ENCODE measurements at places on chromosomes 1 and 21. TPM values are rescaled to one million over a fixed set of nuclear protein-coding genes. Genes with fewer than 3 reads are reported as not detected.
A peak's percentile ranks its signal among the peaks of the same experiment; 100 is the strongest.

DNA sequence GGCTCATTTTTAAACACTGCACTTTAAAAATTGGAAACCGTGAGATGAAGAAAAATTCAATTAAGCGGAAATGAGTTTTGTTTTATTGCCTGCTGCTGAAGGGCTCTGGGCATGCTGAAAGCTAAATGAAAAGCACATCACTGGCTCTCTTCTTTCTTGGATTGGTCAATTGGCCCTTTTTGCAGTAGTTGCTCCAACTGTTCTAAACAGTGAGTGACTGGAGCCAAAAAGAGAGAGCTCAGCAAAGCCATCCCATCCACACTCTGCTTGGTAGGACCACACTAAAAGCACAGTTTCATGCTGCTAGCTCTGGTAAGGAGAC, 48.1 kb downstream of the LHX4 start:
- H3K4me3 ChIP-seq = no peak overlapping the region
- H3K27me3 ChIP-seq = no peaks in the 10 kb centered on the region
- no peak for DNase-seq
- H3K27ac ChIP-seq = no peak overlapping the region
- H3K36me3 ChIP-seq = peaks cover 32% of the 10 kb centered on the region

DNA sequence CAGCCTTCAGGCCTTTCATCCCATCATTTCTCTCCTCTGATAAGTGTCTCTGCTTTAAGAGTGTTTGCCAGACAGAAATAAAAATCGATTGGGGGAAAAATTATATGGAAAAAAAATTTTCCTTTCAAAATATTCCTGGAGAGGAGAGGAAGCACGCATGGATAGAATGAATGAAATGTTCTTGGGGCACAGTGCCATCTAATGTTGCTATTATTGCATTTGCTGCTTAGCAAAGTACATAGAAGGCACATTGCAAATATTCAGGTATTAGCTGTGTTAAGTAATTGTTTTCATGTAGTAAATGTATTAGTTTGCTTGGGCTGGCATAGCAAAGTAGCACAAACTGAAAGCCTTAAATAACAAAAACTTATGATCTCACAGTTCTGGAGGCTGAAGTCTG, 18.1 kb downstream of the B3GALT5 start:
- no peaks in the 10 kb centered on the region for H3K27me3 ChIP-seq
- peak; percentile 3 for DNase-seq
- no peaks in the 10 kb centered on the region for H3K36me3 ChIP-seq
- peaks cover 11% of the 10 kb centered on the region for H3K4me1 ChIP-seq

GRCh38 chr1:207494171-207494570, 1.8 kb upstream of the CR1 start:
- H3K27ac ChIP-seq = no peak overlapping the region
- no peaks in the 10 kb centered on the region for H3K4me1 ChIP-seq

- no peak overlapping the region for H3K27ac ChIP-seq
- no peak overlapping the region for H3K4me3 ChIP-seq
- peaks cover 4% of the 10 kb centered on the region for H3K4me1 ChIP-seq
Observed at GRCh38 chr1:226034482-226034881, 28.0 kb upstream of the H3-3A start.

GRCh38 chr1:179921981-179922872, 32.4 kb upstream of the CEP350 start:
- no peaks in the 10 kb centered on the region for H3K27me3 ChIP-seq
- H3K36me3 ChIP-seq = peaks cover 14% of the 10 kb centered on the region
- no peak overlapping the region for H3K27ac ChIP-seq
- no peak overlapping the region for H3K4me3 ChIP-seq
- H3K4me1 ChIP-seq = peaks cover 3% of the 10 kb centered on the region

- H3K27ac ChIP-seq = no peak overlapping the region
- no peak for DNase-seq
- 0 out of 2 replicates have a peak, but pooled peaks cover 2% of the 10 kb centered on the region for H3K27me3 ChIP-seq
- no peak overlapping the region for H3K4me3 ChIP-seq
- H3K4me1 ChIP-seq = no peaks in the 10 kb centered on the region
- H3K36me3 ChIP-seq = no peaks in the 10 kb centered on the region
Observed at GRCh38 chr1:180534214-180534613, 24.6 kb upstream of the OVAAL start.

DNA sequence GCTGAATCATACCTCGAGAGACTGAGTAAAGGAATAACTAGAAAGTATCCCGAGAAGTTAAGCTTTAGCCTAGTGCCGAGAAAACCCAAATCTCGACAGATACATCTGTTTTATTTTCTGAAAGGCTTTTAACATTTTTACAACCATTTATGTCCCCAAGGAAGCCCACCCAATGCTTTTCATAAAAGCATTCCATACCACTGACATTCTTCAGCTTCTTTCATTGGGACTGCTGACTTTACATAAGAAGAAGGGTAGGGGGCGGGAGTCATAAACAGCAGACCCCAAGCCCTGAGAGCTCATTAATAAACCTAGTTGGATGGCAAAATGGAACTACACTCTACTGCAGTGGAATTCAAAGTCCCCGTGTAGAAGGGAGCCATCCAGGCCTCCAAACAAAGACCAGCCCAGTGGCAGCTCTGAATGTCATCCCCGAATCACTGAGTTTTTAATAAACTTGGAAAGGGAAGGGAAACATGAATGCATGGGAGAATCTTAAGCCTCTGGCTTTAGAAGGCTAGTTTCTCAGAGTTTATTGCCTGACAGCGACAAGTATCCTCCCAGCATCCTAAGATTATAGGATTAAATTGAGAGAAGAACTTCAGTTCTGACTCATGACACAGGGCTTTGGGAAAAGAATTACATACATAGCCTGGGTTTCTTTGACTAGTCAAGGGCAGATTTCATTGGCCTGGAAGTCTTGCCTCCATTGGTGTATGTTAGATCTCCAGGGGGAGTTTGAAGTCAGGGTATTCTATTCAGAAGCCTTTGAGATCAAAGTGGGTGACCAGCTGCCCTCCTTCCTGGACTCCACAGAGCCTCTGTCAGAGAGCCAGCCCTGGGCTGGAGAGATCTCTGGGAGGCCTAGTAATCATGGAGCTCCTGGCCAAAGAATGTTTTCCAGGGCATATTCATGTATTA, 3.7 kb downstream of the ATF3 start:
- peaks cover 14% of the 10 kb centered on the region for H3K4me1 ChIP-seq
- no peak for DNase-seq
- H3K36me3 ChIP-seq = peaks cover 21% of the 10 kb centered on the region
- no peak overlapping the region for H3K27ac ChIP-seq
- no peak overlapping the region for H3K4me3 ChIP-seq

DNA sequence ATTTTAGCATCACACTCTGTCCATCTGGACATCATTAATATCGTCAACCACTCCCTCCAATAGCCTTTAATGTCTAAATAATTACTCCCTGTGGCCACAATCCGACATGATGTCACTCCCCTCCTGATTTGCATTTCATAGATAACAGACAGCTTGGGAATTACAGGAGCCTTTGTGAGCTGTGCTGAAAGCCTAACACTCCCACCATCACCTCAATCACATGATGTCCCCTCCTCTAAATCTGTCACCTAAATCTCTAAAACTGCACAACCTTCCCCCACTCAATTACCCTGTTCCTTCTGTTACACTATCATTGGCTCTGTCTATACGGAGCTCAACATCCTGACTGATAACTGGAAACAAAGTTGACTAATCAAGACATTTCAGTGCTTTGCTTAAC, 14.3 kb downstream of the NHLH2 start:
- no peak for DNase-seq
- H3K36me3 ChIP-seq = no peaks in the 10 kb centered on the region
- no peak overlapping the region for H3K4me3 ChIP-seq
- H3K27me3 ChIP-seq = peaks cover 26% of the 10 kb centered on the region
- no peak overlapping the region for H3K27ac ChIP-seq

- H3K36me3 ChIP-seq = no peaks in the 10 kb centered on the region
- no peak overlapping the region for H3K27ac ChIP-seq
- H3K4me3 ChIP-seq = no peak overlapping the region
- H3K27me3 ChIP-seq = no peaks in the 10 kb centered on the region
- no peaks in the 10 kb centered on the region for H3K4me1 ChIP-seq
Observed at GRCh38 chr1:171384496-171384895, 70.5 kb downstream of the FMO4 start.

DNA sequence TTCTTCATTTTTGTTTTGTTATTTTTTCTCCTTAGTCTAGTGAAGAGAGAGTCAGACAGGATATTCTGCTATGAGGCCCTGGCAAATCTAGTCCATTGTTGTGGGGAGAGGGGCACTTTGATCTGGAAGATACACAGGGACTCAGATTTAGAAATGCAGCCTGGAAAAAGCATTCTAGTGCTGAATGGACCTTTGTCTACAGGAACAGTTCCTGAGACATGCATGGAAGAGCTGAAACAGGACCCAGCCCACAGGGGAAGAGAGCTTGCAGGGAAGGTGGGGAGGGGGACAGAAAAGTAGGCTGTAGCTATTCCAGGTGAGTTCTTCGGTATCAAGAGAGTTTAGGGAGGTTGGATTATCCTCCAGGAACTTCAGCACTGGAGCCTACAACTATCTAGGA, 98.5 kb downstream of the AKT3 start:
- no peak overlapping the region for H3K4me3 ChIP-seq
- H3K4me1 ChIP-seq = peaks cover 5% of the 10 kb centered on the region
- H3K27ac ChIP-seq = no peak overlapping the region
- no peaks in the 10 kb centered on the region for H3K36me3 ChIP-seq
- DNase-seq = no peak

DNA sequence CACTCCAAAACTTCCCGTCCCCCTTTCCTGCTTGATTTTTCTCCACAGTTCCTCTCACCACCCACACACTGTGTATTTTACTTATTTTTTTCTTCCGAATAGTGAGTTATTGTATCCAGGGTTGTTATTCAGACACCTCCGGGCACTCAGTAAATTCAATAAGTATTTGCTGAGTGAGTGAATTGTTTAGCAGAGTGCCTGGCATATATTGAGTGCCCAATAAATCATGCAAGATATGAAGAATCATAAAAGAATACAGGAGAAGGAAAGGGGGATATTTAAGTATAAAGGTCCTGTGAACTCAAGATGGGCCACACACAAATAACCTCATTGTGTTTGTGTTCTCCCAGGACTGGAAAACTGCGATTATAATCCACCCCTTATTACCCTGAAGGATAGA, 139.9 kb downstream of the GALNT2 start:
- peaks cover 16% of the 10 kb centered on the region for H3K4me1 ChIP-seq
- no peak for DNase-seq
- H3K27me3 ChIP-seq = no peaks in the 10 kb centered on the region
- no peak overlapping the region for H3K27ac ChIP-seq
- H3K36me3 ChIP-seq = peaks cover 16% of the 10 kb centered on the region

Gene NR1I3
- total RNA-seq = not detected

Gene LAMC2
- 2.3 TPM for total RNA-seq

Gene OR4F29
- total RNA-seq = not detected

Gene C1orf52
- 16.3 TPM for total RNA-seq

Gene NBPF4
- not detected for total RNA-seq

Gene CLCA4
- total RNA-seq = not detected

Gene AGO3
- 25.6 TPM for total RNA-seq
